Stimulated activated CD8-positive, alpha-beta memory T cell treated with anti-CD3 and anti-CD28 coated beads, Interleukin-15, amount 100 ng/mL, for 24 hours (primary cell): ENCODE measurements at places on chromosomes 16 and 17.

DNA sequence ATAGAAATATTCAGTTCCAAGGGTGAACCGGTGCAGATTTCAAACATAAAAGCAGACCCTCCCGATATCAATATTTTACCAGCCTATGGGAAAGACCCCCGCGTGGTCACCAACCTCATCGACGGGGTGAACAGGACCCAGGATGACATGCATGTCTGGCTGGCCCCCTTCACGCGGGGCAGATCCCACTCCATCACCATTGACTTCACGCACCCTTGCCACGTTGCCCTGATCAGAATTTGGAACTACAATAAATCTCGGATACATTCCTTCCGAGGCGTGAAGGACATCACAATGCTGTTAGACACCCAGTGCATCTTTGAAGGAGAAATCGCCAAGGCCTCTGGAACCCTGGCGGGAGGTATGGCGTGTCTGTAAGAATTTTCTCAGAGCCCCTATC lies 200.0 kb downstream of the KATNIP start:
- DNase-seq: no peak

- DNase-seq: no peak
Observed at GRCh38 chr16:46730126-46730525, 18.0 kb downstream of the MYLK3 start.

- DNase-seq: no peak
Observed at GRCh38 chr16:81715358-81716196, 63.5 kb upstream of the PLCG2 start.

GRCh38 chr17:77214743-77215142 lies 74.0 kb downstream of the SEC14L1 start:
- DNase-seq: no peak
